ENCODE measurements at places on chromosomes 2 and 18. TPM values are rescaled to one million over a fixed set of nuclear protein-coding genes. Genes with fewer than 3 reads are reported as not detected.

DNA sequence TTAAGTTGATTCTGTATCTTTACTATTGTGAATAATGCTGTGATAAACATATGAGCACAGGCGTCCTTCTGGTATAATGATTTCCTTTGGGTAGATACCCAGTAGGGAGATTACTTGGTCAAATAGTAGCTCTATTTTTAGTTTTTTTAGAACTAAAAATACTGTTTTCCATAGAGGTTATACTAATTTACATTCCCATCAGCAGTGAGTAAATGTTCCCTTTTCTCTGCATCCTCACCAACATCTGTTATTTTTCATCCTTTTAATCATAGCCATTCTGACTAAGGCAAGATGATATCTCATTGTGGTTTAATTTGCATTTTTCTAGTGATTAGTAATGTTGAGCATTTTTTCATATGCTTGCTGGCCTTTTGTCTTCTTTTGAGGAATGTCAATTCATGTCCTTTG lies 35.1 kb downstream of the PMS1 start:
- peaks cover 40% of the 10 kb centered on the region for H3K36me3 ChIP-seq
- DNase-seq, result no peak
- H3K27me3 ChIP-seq, result no peaks in the 10 kb centered on the region
- H3K4me3 ChIP-seq, result no peak overlapping the region

IL36B gene
- total RNA-seq, result not detected

GCG gene
- not detected for total RNA-seq

THOC1 gene
- 36.5 TPM for total RNA-seq

DNA sequence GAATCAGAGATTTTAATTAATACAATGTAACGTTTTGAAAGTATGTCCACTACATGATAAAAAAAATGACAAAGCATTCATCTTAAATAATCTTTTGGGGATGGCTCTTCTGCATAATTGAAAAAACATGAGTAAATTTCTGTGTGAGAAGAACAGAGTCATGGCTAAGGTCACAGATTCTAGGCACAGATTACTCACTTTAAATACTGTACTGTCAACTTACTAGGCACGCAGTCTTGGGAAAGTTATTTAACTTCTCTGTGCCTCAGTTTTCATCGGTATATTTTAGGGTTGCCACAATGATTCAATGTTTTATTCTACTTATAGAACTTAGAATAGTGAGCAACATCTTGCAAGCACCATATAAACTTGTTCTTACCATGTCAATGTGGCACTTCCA lies 49.2 kb downstream of the TMEFF2 start:
- no peaks in the 10 kb centered on the region for H3K36me3 ChIP-seq
- H3K4me3 ChIP-seq, result no peak overlapping the region
- H3K27ac ChIP-seq, result peak overlapping the region; percentile 90
- DNase-seq, result no peak
- H3K4me1 ChIP-seq, result peaks cover 63% of the 10 kb centered on the region

DNA sequence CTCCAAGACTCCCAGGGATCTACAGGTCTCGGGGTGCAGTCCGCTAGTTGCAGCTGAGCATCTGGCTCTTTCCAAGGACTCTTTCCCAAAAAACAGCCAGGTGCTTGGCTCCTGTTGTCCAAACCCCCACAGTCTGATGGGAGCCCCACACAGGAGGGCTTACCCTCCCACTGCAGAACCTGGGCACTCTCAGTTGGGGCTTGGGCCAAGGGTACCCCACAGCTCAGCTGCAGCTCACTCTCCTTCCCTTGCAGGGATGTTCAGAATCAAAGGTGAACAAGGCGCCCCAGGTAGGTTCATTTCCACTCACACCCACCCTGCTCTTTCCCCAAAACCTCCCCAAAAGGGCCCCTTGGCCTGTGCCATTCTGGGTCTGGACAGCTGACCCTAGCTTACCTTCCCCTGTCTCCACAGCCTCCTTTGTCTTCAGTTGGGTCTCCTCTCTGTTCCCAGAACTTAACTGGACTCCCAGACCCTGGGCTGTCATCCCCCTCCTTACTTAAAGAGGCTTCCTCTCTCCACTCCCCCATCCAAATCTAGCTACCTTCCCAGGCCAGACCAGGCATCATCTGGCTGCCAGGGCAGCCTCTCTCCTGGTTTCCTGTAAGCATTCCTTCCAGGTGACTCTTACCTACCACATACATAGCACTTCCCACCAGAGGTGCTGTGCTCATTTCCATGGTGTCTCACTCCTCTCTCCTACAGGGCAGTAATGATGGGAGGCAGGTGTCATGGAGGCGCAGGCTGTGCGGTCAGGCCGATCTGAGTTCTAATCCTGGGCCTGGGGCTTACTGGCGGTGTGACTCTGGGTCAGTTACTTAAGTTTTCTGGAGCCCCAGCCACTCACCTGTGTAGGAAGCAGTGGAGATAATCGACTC lies 29.5 kb downstream of the MARCO start:
- no peaks in the 10 kb centered on the region for H3K36me3 ChIP-seq
- H3K4me1 ChIP-seq, result no peaks in the 10 kb centered on the region
- H3K27ac ChIP-seq, result no peak overlapping the region
- H3K4me3 ChIP-seq, result no peak overlapping the region

DNA sequence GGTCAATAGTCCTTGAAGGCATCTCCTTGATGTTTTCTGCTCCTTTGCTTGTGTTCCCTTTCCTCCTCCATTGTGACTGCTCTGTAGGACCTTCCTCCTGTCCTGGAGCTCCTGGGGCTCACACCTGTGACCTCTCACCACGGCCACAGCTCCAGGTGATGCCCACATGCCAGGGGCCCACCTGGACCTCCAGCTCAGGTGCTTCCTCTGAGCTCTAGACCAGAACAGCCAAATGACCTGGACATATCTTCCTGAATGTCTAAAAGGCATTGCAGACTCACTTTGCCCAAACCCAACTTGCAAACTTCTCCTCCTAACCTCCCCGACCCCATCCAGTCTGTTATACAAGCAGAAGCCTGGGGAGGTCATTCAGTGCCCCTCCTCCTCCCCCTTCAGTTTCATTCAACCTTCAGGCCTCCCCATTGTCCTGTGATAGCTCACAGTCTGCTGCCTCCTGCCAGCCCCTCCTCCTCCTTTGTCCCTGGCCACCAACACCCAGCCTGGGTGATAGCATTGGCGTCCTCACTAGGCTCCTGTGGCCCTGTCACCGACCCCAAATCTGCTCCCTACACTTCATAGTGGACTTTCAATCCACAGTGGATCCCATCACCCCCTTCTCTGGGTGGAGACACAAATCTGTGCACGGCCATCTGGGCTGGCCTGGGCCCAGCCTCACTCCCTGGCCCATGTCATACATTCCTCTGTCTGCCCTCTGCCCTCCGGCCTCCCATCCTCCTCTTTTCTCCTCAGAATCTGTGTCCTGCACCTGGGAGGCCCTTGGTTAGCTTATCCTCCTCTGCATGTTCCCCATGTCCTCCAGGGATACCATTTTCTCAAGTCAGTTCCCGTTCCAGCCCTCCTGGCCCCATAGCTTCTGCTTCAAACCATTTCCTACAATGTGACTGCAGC lies 310.4 kb upstream of the HDAC4 start:
- no peak for DNase-seq
- H3K27me3 ChIP-seq, result no peaks in the 10 kb centered on the region
- no peaks in the 10 kb centered on the region for H3K36me3 ChIP-seq
- H3K4me1 ChIP-seq, result no peaks in the 10 kb centered on the region
- no peak overlapping the region for H3K4me3 ChIP-seq

ZNF804A gene
- not detected for total RNA-seq

CYRIA gene
- total RNA-seq, result 2.8 TPM

DNA sequence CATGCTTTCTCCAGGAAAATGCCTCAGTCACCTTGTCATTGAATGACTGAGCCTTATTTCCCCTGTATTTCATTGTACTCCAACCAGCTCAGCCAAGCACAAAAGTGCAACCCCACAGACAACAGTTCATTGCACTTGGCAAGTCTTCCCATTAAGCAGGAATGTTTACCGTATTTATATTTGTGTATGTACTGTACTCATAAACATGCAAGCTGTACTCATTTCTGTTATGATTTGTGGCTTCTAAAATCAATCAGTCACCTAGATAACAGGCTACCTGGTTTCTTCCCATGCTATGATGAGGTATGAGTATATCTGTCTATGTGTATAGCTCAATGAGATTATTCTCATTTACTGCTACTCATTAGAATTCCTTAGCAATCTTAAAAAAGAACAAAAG lies 505.5 kb upstream of the FAM98A start:
- DNase-seq, result no peak
- H3K36me3 ChIP-seq, result no peaks in the 10 kb centered on the region
- H3K4me1 ChIP-seq, result peaks cover 29% of the 10 kb centered on the region
- H3K4me3 ChIP-seq, result no peak overlapping the region
